ENCODE measurements at places on chromosomes 7 and 10. TPM values are rescaled to one million over a fixed set of nuclear protein-coding genes. Genes with fewer than 3 reads are reported as not detected.
A peak's percentile ranks its signal among the peaks of the same experiment; 100 is the strongest.

VAX1 gene
- not detected for total RNA-seq

GRCh38 chr7:18555968-18556367, 60.4 kb downstream of the HDAC9 start:
- no peak overlapping the region for H3K27ac ChIP-seq
- no peaks in the 10 kb centered on the region for H3K27me3 ChIP-seq
- no peaks in the 10 kb centered on the region for H3K4me1 ChIP-seq

GRCh38 chr10:65581426-65582026, 1344.3 kb upstream of the LRRTM3 start:
- no peak overlapping the region for H3K27ac ChIP-seq
- H3K36me3 ChIP-seq = no peaks in the 10 kb centered on the region
- no peaks in the 10 kb centered on the region for H3K4me1 ChIP-seq
- no peak overlapping the region for H3K4me3 ChIP-seq
- no peak for DNase-seq
- H3K27me3 ChIP-seq = no peaks in the 10 kb centered on the region

LRRC18 gene
- total RNA-seq = not detected

INSYN2A gene
- total RNA-seq = not detected

GRCh38 chr7:38462819-38463218, 168.4 kb downstream of the AMPH start:
- H3K4me1 ChIP-seq = no peaks in the 10 kb centered on the region
- no peak overlapping the region for H3K27ac ChIP-seq
- H3K4me3 ChIP-seq = no peak overlapping the region
- no peaks in the 10 kb centered on the region for H3K27me3 ChIP-seq
- no peak for DNase-seq
- H3K36me3 ChIP-seq = no peaks in the 10 kb centered on the region

CRPPA gene
- total RNA-seq = 0.79 TPM

TAS2R4 gene
- not detected for total RNA-seq

AKR1C2 gene
- total RNA-seq = 8.2 TPM

PLXNA4 gene
- 3.6 TPM for total RNA-seq

GRCh38 chr10:8712656-8713055, 658.2 kb downstream of the GATA3 start:
- H3K4me1 ChIP-seq = no peaks in the 10 kb centered on the region
- H3K36me3 ChIP-seq = no peaks in the 10 kb centered on the region
- H3K4me3 ChIP-seq = no peak overlapping the region
- no peak overlapping the region for H3K27ac ChIP-seq

- no peaks in the 10 kb centered on the region for H3K27me3 ChIP-seq
- H3K27ac ChIP-seq = no peak overlapping the region
These were observed 223.7 kb downstream of the LHFPL3 start for GRCh38 chr7:104552102-104552501.

MMD2 gene
- not detected for total RNA-seq

GRCh38 chr7:84142726-84143125, 51.9 kb downstream of the SEMA3A start:
- DNase-seq = no peak
- no peaks in the 10 kb centered on the region for H3K27me3 ChIP-seq
- no peak overlapping the region for H3K4me3 ChIP-seq
- H3K27ac ChIP-seq = no peak overlapping the region
- H3K4me1 ChIP-seq = no peaks in the 10 kb centered on the region

GRCh38 chr7:30164567-30164966, 29.8 kb downstream of the MTURN start:
- no peaks in the 10 kb centered on the region for H3K36me3 ChIP-seq
- H3K27ac ChIP-seq = no peak overlapping the region
- no peak for DNase-seq
- H3K4me1 ChIP-seq = no peaks in the 10 kb centered on the region
- no peaks in the 10 kb centered on the region for H3K27me3 ChIP-seq
- no peak overlapping the region for H3K4me3 ChIP-seq

DKK1 gene
- not detected for total RNA-seq

DNA sequence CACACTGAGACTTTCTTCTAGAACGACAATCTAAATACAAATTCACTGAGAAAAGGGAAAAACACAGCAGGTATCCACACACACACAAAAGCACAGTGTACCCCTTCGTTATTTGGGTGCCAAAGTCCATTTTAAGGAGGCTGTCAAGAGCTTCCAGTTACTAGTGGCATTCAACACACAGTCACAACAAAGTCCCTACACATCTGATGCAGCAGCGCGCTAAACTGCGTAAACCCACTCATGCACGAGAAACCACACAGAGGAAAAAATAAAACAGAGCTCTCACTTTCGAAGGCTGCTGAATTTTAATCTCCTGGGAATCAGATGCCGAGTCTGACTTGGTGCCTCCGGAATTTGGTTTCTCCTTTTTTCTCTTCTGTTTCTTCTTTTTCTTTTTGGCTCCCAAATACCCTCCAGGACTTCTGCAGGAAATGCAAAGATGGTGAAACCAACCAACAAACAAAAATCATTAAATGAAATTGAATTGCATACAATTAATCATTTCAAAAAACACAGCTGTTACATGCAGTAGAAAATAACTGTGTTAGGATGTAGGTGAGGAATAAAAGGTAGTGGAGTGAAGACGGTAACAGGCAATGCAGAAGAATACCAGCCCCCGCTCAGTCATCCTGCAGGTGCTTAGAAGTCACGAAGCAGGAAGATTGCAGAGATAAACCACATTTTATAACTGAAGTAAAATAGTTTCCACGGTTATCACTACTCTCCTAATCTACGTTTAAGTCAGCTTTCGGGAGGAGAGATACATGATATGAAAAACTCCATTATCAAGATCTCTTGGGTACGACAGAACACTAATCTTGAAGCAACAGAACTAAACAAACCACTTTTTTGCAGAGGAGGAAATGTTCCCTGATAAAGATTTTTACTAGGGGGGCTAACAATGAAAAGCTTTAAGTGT, 27.1 kb downstream of the NMT2 start:
- no peak overlapping the region for H3K27ac ChIP-seq
- no peaks in the 10 kb centered on the region for H3K27me3 ChIP-seq
- no peak overlapping the region for H3K4me3 ChIP-seq
- H3K36me3 ChIP-seq = no peaks in the 10 kb centered on the region

GRCh38 chr7:65812281-65812680, 60.6 kb upstream of the VKORC1L1 start:
- DNase-seq = no peak
- no peaks in the 10 kb centered on the region for H3K36me3 ChIP-seq
- no peaks in the 10 kb centered on the region for H3K4me1 ChIP-seq
- no peaks in the 10 kb centered on the region for H3K27me3 ChIP-seq
- H3K4me3 ChIP-seq = no peak overlapping the region

DNA sequence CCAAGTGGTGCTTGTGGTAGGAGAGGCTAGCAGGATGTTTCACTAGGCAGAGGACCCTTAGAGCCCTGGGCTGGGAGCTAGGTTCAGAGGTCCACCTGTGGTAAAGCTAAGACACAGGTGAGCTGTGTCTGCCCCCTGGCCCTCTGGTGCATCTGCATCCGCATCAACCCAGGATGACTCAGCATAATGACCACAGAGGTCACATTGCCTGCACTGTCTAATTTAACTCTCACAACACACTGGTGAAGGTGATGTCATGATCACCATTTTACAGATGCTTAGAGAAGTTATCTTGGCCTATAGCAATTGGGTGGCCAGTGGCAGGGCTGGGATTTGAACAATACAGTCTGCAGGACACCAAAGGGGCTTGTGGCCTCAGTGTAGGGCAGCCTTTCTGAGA, 33.1 kb downstream of the HABP2 start:
- H3K4me3 ChIP-seq = no peak overlapping the region
- no peaks in the 10 kb centered on the region for H3K27me3 ChIP-seq
- H3K4me1 ChIP-seq = no peaks in the 10 kb centered on the region
- DNase-seq = no peak

RSPH10B gene
- 0.57 TPM for total RNA-seq

DNA sequence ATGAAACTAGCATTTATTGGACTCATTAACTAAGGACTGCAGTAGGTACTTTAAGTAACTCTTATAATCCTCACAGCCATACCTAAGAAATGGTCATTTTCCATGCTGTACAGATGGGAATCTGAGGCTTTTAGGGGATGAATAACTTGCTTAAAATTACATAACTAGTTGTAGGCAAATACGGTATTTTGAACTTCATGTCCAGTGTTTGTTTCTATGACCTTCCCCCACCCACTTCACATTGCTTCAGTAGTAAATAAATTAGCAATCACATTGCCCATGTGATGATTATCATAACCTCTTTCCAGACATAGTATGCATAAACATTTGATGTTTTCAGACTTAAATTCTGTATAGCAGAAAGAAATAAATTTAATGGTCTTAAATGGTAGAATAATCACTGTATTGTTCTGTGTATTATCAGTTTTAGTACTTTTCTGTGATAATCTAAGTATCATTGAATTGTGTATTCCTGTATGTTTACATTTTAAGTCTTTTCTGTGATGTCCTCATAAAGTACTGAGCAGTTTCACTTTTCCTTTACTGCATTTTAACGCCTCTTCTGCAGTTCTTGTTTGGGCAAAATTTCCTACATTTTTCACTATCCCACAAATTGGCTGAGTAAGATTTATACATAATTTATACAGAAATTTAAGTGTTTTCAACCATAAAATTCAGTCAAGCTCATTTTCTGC, 48.3 kb downstream of the ANKIB1 start:
- no peak for DNase-seq
- no peak overlapping the region for H3K27ac ChIP-seq
- no peaks in the 10 kb centered on the region for H3K36me3 ChIP-seq
- no peaks in the 10 kb centered on the region for H3K4me1 ChIP-seq
- H3K27me3 ChIP-seq = no peaks in the 10 kb centered on the region
- H3K4me3 ChIP-seq = no peak overlapping the region

GRCh38 chr7:37109843-37110242, 338.8 kb downstream of the ELMO1 start:
- H3K36me3 ChIP-seq = no peaks in the 10 kb centered on the region
- peaks cover 40% of the 10 kb centered on the region for H3K4me1 ChIP-seq
- no peaks in the 10 kb centered on the region for H3K27me3 ChIP-seq

GRCh38 chr7:155506854-155507337, 39.5 kb downstream of the CNPY1 start:
- DNase-seq = peak; percentile 40
- H3K4me1 ChIP-seq = no peaks in the 10 kb centered on the region
- H3K27ac ChIP-seq = no peak overlapping the region
- H3K36me3 ChIP-seq = no peaks in the 10 kb centered on the region

DNA sequence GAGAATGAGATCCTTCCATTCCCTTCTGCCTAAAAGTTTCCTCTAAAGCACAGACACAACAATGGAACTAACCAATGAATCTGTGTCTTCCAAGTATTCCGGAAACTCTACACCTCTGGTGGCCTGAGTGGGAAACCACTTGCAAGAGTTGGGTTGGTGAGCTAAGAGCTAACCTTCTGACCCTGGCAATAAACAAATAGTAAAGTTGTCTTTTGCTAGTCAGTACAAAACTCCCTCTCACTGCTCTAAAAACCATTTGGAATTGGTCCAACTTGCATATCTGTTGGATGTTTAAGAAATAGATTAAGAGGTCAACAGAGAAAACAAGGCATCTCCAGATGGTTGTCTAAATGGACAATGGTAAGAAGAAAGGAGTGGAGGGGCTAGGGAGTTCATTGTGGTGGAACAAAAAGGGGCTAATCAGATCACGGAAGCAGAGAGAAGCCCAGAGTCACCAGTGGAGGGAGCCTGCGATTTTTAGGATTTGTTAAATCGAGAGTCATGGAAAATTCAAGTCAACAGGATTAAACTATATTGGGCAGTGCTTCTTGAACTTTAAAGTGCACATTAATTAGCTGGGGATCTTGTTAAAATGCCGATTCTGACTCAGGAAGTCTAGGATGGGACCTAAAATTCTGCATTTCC, 192.3 kb downstream of the EVX1 start:
- no peak overlapping the region for H3K27ac ChIP-seq
- no peak for DNase-seq
- H3K36me3 ChIP-seq = no peaks in the 10 kb centered on the region
- no peak overlapping the region for H3K4me3 ChIP-seq
- no peaks in the 10 kb centered on the region for H3K27me3 ChIP-seq

GRCh38 chr7:140008755-140009610, 53.8 kb downstream of the PARP12 start:
- no peaks in the 10 kb centered on the region for H3K27me3 ChIP-seq
- H3K4me1 ChIP-seq = no peaks in the 10 kb centered on the region
- DNase-seq = no peak
- H3K36me3 ChIP-seq = no peaks in the 10 kb centered on the region

DNA sequence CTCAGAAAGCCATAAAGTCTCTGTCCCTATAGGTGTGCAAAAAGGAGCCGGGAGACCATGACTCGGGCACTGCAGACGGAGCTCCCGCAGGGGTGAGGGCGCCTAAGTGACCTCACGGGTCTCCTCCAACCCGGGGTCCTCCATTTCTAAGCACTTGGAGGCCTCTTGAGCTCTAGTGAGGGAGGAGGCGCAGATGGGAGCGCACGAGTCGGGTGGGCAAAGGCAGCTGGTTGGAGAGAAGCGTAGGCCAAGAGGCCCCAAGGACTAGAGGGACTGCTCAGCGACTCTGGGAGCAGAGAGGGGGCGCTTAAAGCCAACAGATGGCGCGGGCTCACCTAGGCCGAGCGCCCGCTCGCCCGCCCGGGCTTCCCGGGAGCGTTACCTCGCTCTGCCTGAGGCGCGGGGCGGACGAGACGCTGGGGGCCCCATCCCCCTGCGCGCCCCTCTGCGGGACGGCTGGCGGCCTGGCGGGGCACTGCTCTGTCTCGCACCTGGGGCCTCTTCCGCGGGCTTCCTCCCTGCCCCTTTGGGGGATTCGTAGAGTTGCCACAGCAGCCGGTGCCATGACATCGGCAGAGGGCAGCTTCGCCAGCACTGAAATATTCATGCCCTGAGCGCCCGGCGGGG, 523 bp upstream of the CDH23 start:
- H3K27me3 ChIP-seq = peaks cover 25% of the 10 kb centered on the region
- peaks cover 13% of the 10 kb centered on the region for H3K4me1 ChIP-seq
- H3K27ac ChIP-seq = no peak overlapping the region
- H3K4me3 ChIP-seq = no peak overlapping the region
- no peak for DNase-seq
- no peaks in the 10 kb centered on the region for H3K36me3 ChIP-seq

GRCh38 chr7:4962872-4963775, 4.1 kb upstream of the MMD2 start:
- H3K27ac ChIP-seq = no peak overlapping the region
- peaks cover 15% of the 10 kb centered on the region for H3K27me3 ChIP-seq
- H3K36me3 ChIP-seq = no peaks in the 10 kb centered on the region
- no peak overlapping the region for H3K4me3 ChIP-seq

All from adrenal gland (tissue), 19 donors.